Stimulated activated naive CD8-positive, alpha-beta T cell treated with anti-CD3 and anti-CD28 coated beads, Interleukin-15, Interleukin-2, amounts not matched to agents 100 U/mL and 50 U/mL, for 24 hours (primary cell): ENCODE measurements at places on chromosomes 7 and 10.

DNA sequence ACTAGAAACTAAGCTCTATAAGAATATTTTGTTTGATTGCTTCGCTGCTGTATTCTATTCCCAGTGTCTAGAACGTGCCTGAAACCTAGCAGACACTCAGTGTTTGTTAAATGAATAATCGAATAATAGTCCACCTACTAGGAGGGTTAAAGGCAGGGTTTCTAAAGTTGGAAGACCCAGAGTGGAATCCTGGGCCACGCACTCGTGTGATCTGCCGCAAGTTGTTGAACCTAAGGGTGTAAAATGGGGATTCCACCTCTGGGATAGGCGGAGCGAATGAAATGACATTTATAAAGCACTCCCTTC lies 702 bp upstream of the AGFG2 start:
- DNase-seq, result no peak

DNA sequence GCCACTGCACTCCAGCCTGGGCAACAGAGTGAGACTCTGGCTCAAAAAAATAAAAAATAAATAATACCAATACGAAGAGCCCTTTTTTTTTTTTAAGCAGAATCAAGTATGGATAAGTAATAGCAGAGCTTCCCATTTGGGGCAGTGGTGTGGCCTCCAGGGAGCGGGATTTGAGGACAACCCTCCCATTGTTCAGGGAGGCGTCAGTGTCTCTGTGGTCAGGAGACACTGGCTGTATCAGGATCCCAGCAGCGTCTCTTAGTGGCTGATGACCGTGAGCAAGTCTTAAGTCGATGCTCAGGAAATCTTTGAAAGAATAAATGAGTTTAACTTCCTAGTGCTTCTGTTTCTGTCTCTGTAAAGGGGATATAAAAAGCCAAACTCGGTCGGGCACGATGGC lies 25.2 kb upstream of the SH2B2 start:
- no peak for DNase-seq

- DNase-seq, result no peak
Measured at GRCh38 chr7:70700941-70701425, 431.0 kb upstream of the GALNT17 start.

DNA sequence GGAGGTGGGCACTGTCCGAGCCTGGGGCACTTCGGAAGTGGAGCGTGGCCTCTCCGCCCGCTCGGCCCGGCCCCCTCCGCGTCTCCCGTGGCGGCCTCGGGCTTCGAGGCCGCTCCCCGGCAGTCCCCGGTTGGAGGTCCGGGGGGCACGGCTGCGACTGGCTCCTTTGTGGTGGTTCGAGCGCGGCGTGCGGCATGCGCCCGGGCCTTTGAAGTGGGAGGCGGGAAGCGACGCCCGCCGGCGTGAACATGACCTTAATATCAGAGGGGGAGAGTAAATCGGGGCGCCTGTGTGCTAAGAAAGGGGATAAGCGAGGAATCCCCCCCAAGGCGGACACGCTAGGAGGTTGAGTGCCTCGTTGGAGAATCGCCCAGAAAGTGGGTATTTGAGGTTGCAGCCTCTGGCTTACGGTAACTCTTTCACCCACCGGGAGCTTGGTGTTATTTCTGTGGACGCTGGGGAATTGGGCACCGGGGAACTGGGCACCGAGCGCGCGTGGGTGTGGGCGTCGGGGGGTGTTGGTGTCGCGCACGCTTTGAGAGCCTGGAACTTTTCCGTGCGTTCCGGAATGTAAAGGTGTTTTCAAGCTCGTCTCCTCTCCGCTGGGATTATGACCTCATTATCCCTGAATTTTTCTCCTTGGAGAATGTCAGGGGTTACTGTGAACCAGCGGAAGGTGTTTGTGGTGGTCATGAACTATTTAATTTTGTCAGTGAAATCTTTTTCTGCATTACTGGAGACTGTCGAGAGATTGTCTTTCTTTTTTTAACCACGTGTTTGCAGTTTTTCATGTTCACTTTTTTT lies 660 bp downstream of the SUV39H2 start:
- peak; percentile 59 for DNase-seq

GRCh38 chr10:126156503-126156902 lies 231.8 kb downstream of the ADAM12 start:
- no peak for DNase-seq

DNA sequence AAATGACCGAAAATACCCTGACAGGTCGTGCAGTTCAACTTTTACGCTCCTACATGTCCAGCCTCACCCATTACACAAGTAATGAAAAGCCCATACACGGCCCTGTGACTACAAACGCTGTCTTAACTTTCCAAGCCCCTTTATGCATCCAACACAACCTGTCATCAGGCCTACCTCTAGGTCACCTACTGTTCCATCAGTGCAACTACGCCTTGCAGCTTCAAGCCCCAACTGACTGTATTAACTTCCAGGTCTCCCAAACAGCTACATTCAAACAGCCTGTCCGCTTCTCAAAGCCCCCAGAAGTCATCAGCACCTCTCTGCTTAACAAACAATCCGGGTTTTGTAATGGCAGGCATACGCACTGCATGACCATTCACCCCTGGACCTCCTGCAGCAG lies 19.2 kb downstream of the ZNF107 start:
- no peak for DNase-seq

- DNase-seq, result no peak
Measured at GRCh38 chr7:150951521-150951920, 26.6 kb downstream of the KCNH2 start.

- no peak for DNase-seq
Measured at GRCh38 chr7:47087866-47088265, 494.0 kb downstream of the TNS3 start.

DNA sequence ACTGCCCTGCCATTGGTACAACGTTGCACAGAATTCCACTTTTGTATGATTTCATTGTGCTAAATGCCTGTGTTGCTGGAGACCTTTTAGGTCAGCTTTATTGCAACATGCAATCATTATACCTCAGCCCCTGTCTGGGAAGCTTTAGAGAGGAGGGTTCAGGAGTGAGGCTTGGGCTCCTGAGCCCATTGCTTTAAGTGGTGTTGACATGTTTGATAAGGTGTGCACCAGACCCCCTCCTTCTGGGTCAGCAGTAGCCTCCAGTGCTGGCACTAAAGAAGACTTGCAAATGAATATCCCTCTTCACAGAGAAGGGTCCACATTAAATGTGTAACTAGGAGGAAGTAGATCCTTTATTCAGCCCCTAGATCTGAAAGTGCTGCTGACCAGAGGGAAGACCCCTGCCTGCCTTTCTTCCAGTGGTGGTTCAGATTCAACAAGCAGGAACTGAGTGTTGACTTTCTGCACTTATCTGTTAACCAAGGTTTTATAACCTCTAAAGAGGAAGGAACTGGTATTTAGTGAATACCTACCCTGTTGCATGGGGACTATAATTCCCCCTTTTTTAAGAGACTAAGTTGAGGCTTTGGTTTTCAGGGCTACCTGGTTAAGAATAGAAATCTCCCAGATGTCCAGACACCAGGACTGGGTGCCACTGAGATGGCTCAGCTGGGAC lies 369.4 kb upstream of the IGFBP3 start:
- DNase-seq, result no peak

GRCh38 chr10:120948889-120949608 lies 97.9 kb downstream of the WDR11 start:
- DNase-seq, result peak; percentile 73

DNA sequence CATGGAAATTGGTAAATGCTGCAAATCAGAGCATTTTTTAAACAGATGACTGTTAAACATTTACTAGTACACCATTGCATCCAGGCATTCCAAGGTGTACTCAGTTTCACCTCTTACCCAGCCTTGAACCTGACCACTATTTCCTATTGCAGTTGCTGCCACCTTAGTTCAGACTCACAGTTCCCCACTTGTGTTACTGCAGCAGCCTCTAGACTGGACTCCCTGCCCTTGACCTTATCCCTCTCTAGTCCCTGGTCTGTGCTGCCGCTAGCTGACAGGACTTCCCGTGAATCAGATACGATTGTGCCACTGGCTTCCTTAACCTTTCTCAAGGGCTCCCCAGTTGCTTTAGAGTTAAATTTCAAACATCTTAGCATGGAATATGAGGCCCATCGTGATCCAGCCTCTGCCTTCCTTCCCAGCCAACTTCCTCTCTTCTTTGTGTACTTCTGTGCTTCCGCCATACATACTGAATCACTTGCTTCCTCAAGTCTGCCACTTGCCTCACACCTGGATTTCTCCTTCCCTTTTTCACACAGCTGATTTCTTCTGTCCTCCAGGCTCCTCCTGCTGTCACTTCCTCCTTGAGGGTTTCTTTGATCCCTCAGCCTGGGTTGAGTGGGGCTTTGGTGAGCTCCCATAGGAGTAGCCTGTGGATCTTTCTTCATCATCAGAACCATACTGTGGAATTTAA lies 118.7 kb upstream of the GJD4 start:
- DNase-seq, result no peak

DNA sequence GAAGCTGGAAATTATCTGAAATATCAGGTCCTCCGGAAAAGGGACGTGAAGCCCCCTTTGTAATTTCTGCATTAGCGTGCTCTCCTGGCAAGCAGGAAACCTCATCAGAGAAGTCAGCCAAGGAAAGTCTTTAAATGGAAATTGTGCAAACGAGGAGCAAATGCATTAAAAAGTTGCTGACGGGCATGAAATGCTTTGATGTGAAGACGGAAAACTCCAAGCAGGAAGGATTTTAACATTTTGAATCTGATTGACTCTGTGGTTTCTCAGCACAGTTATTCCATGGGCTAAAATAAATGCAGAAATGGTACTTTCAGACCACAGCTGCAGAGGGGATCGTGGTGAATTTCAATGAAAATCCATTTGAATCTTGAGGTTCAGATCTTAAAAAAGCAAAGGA lies 167.8 kb downstream of the AHR start:
- DNase-seq, result no peak

GRCh38 chr7:109532262-109532992 lies 962.8 kb downstream of the DNAJB9 start:
- DNase-seq, result no peak

GRCh38 chr7:30447466-30447865 lies 31.1 kb downstream of the NOD1 start:
- DNase-seq, result no peak

DNA sequence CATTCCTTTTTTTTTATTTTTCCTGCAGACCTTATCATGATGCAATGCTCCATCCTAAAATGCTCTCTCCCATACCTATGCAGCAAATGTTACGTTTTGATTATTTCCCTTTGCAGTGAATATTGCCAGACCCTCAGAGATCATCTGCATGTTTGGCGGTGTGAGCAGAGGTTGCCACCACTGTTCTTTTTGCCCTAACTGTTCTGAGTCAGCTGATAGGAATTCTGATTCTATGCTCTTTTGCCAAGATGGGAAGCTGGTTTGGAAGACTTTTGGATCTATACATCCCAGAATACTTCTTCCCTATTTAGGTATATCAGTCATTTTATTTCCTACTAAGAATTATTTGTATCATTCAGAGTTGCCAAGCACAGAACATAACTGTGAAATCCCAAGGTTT lies 130.5 kb downstream of the KLF6 start:
- DNase-seq, result no peak

DNA sequence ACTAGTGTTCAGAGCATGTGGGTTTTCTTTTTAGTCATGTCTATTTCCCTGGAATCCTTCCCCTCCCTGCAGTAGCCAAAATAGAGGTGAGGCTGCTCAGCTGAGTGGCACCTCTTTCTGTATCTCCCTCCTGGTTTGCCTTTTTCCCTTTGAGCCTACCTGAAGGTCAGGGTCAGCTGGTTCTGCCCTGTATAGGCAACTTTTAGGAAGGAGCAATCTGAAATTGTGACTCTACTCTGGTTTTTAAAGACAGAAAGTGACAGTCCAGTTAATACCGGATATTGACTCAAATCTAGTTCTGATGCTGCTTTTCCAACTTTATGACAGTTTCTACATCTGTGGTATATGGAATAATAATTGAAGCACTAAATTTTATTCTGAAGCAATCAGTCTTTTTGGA lies 26.0 kb downstream of the CCM2 start:
- no peak for DNase-seq

GRCh38 chr7:131021902-131022301 lies 287.9 kb upstream of the KLF14 start:
- DNase-seq, result no peak

DNA sequence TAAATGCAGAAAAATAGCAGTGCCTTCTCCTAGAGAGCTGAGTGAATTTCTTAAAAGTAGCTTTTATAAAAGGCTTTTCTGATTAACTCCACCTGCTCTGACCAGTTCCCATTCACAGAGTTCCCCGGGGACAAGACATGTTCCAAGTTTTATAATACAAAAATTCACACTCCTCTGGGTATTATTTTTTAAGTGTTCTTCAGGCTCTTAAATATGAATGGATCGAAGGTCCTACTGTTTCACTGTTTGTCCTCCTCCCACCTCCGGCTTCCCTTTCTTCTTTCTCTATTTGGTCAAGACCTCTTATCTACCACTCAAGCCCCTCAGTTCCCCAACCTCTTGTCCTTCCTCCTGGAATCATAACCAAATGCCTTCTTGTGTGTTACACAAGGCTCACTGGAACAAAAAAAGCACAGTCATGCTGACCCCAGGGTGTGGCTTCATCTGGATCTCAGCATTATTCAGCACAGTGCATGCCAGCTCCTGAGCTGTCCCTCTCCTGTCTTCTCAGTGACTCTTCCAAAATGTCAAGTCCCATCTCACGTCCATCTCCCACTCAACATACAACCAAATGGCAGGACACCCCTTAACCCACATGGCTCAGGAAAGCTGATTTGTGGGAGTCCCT lies 222.4 kb downstream of the SORCS1 start:
- no peak for DNase-seq

DNA sequence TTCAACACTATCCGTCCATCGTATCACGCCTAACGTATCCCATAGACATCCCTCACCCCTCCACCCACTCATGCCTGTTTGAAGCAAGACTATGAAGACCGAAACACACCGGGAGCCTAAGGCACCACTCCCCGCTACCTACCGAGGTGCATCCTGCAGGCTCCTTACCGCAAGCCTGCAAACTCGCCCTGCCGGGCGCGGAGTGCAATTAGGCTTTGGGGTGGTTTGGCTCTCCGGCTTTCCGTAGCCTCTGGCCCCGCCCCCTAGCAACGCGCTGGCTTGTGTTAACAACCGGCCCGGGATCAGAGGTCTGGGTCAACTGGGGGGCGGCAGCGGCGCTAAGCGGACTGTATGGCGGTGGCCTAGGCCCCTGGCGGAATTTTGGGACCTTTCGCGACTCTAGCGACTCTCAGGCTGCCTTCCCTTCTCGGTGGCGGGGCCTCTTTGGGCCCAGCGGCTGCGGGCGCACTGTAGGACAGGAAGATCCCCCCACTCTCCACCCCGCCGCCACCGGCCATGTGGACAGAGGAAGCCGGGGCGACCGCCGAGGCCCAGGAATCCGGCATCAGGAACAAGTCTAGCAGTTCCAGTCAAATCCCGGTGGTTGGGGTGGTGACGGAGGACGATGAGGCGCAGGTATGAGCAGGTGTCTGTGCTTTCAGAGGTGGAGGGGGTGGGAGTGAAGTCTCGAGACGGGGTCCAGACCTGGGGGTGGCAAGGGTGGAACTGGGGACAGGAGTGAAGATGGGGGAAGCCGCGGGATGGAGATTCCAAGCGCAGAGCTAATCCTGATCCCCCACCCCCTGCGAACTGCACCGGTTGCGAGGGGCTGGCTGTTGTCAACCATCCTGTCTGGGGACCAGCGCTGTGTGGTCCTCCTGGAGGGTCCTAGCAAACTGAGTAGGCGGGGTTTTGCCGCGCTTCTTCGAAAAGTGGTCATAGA lies at the start of gene CFAP69:
CFAP69 (plus strand) TSS at position 266 of the 943 bp plus-strand sequence; CDS start at position 517, 251 bp downstream.
- DNase-seq, result peak; percentile 92

GRCh38 chr7:100897772-100898454 lies 2.2 kb upstream of the ACHE start:
- no peak for DNase-seq
